ENCODE measurements at places on chromosomes 5 and 9.
A peak's percentile ranks its signal among the peaks of the same experiment; 100 is the strongest.

- no peak for DNase-seq
These were observed 494 bp upstream of the DOCK2 start for GRCh38 chr5:169636477-169637084.

DNA sequence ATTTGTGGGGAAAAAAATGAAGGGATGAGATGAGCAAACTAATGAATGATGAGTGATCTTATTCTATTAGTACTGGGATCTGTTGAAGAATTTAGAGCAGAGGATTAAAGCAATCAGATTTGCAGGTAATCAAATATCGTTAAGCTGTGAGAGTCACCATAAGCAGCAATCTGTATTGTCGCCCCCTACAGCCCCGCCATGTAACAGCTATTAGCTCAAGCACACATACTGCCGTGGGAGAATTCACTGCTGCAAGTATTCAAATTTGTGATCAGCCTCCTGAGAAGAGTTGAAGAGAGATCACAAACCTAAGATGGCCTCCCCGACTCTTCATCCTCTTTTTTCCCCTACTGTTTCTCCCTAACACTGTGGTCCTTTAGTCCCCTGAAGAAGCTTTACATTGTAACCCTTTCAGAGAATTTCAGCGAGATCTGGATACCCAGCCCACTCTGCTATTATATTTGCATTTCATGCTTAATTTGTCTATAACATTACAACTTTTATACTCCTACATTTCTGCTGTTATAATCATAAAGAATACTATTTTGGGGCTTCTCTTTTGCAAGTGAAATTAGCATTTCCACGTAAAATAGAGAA lies 28.5 kb upstream of the PHF24 start:
- DNase-seq: no peak

DNA sequence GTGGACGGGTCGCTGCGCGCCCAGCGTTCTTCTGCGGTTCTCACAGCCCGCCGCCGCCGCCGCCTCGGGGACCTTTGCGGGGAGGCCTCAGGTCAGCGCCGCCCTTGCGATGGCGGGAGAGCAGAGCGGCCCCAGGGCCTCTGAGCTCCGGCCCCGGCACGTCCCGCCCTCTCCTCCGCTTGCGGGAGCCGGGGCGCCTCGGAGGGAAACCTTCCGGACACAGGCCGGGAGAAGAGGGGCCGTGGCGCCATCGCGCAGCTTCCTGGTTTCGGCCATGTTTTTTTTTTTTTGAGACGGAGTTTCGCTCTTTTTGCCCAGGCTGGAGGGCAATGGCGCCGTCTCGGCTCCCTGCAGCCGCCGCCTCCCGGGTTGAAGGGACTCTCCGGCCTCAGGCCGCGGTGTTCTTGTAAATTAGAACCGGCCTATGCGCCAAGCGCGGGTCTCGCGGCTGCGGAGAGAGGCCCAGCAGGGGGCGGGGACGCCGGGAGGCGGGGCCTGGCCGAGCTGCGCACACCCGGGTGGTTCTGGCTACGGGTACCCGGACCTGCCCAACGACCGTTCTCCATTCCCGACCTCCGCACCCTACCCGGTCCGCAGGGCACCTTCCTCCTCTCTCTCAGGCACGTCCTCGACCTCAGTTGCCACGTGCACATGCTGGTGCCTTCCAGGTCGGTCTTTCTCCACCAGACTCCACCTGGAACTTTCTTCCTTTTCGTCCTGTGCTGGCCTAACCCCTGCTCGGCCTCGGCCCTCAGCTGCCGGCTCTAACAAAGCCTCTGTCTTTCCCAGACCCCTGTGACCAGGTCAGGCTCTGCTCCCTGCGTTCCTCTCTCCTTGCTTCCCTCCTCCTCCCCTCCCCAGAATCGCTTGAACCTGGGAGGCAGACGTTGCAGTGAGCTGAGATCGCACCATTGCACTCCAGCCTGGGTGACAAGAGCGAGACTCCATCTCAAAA lies 28.8 kb upstream of the MGAT1 start:
- DNase-seq: peak; percentile 54

GRCh38 chr5:169631360-169631759 lies 5.7 kb upstream of the DOCK2 start:
- DNase-seq: no peak
